Stimulated activated CD4-positive, alpha-beta T cell treated with anti-CD3 and anti-CD28 coated beads, TNF-alpha, amount 100 ng/mL, for 1 hour (primary cell): ENCODE measurements at places on chromosomes 1 and 21.

DNA sequence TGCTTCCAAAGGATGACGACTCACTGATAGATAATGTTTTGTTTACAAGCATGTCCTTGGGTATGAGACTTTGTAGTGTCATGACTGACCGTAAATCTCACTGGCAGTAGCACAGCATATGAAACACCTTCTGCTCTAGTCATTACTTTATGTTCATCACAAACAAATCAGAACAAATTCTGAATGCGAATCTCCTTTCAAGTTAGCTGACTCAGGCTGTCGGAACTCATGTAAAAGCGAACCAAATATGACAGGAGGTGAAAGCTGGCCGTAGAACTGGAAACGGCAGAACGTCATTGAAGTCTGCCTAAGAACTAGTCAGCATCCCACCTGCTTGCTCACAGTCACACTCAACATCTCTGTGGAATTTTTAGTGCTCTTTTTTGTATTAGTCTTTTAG, 143.9 kb downstream of the RGS7 start:
- no peak for DNase-seq

- no peak for DNase-seq
Observed at GRCh38 chr1:211538287-211538686, 40.7 kb downstream of the SLC30A1 start.

- no peak for DNase-seq
Observed at GRCh38 chr1:93753791-93754763, 72.4 kb upstream of the BCAR3 start.

- no peak for DNase-seq
Observed at GRCh38 chr1:68565923-68566322, 69.0 kb upstream of the DEPDC1 start.

- DNase-seq, result no peak
Observed at GRCh38 chr1:31669786-31670592, 25.3 kb upstream of the PEF1 start.

GRCh38 chr21:38165466-38166172, 91.2 kb upstream of the KCNJ15 start:
- DNase-seq, result no peak

DNA sequence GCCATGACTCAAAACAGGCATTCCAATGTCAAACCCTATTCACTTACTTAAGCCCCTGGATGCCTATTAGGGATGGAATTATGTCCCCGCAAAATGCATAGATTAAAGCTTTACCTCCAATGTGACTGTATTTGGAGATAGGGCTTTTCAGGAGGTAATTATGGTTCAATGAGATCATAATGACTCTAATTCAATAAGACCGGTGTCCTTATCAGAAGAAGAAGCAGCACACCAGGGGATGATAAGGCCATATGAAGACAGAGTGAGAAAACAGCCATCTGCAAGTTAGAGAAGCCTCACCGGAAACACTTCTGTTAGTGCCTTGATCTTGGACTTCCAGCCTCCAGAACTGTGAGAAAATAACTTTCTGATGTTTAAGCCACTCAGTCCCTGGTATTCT, 1131.8 kb upstream of the TMPRSS15 start:
- DNase-seq, result no peak

DNA sequence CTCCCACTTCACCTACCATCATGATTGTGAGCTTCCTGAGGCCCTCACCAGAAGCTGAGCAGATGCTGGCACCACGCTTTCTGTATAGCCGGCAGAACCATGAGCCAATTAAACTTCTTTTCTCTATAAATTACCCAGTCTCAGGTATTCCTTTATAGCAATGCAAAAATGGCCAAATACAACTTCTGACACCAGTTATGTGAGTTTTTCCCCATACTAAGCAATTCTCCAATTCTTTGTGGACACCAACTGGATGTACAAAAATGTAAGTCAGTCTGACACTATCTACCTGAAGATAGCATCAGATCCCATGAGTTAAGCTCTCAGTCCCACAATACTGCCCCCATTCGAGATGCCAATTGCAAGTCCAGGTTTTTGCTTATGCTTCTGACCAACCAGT, 65.4 kb upstream of the PPIH start:
- no peak for DNase-seq

GRCh38 chr1:224736619-224737352, 120.7 kb downstream of the CNIH3 start:
- DNase-seq, result no peak

DNA sequence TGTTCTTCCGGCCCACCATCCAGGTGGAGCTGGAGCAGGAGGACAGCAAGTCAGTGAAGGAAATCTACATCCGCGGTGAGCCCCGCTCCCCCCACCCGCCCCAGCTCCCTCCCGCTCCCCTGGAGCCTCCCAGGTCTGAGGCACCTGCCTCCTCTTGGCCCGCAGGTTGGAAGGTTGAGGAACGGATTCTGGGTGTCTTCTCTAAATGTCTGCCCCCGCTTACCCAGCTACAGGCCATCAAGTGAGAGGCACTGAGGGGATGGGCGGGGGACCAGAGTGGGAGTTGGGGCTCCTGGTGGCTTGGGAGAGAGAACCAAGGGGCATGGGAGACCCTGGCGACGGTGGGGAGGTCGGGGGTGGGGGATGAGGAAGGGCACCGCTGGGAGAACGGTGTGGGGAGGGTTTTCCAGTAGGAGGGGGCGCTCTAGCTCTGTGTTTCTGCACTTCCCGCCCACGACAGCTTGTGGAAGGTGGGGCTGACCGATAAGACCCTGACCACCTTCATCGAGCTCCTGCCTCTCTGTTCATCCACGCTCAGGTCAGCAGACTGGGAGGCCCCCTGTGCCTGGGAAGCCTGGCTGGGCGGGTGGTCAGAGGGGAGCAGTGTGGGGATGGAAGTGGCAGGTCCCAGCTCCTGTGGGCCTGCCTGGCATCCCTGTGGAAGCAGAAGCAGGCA, 4.2 kb downstream of the LRRC71 start:
- no peak for DNase-seq
